ENCODE measurements at places on chromosomes 3 and 15.

- DNase-seq, result no peak
Measured at GRCh38 chr3:99939876-99940275, 122.2 kb downstream of the CMSS1 start.

DNA sequence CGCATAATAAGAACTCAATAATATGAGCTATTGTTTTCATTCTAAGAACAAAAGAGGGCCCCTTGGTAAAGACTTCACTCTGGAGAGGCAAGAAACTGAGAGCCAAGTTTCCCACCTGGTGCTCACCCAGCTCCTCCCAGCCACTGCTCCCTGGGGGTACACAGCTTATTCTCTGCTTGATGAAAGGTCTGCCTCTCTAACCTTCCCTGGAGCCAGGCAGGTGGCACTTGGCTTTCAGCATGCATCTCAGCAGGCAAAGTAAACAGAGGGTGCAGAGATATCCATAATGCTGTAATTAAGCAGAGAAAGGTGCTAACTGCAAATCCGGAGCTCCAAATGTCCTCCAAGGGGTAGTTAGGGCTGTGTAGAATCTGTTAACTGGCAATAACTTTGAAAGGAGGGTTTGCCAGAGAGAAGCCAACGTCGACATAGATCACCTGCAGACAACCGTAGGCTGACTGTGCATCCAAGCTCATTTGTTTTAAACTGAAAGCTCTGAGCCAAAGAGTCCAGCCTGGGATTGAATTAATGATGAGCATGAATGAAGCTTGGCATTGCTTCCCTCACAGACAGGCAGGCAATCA lies 159.6 kb upstream of the PROK2 start:
- no peak for DNase-seq

GRCh38 chr3:129749692-129750091 lies 143.2 kb upstream of the PLXND1 start:
- DNase-seq, result no peak

- no peak for DNase-seq
Measured at GRCh38 chr3:12752809-12753208, 6.2 kb downstream of the TMEM40 start.

GRCh38 chr3:147404800-147405230 lies 1.5 kb downstream of the ZIC4 start:
- DNase-seq, result no peak

- no peak for DNase-seq
Measured at GRCh38 chr15:73017987-73018386, 34.3 kb upstream of the NEO1 start.

- no peak for DNase-seq
Measured at GRCh38 chr15:60941448-60941847, 287.7 kb downstream of the RORA start.

DNA sequence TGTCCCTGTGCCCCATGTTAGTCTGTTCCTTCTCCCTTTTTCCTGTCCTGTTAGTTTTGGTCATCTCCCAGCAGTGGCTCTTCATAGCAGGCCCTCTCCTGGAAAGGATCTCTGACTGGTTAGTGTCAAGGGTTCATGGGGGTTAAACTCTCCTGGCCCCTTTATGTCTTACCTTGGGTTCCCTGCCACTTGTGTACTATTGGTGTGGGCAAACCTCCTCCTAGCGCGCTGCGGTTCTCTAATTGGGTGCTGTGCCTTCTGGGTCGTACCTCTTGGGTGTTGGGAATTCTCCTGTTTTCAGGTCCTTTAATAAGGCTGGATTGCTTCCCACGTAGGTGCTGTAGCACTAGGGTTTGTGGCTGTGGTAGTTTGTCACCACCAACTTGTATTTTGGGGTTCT lies 18.8 kb downstream of the GMPS start:
- DNase-seq, result no peak

- no peak for DNase-seq
Measured at GRCh38 chr3:14413381-14414071, 11.1 kb downstream of the SLC6A6 start.

DNA sequence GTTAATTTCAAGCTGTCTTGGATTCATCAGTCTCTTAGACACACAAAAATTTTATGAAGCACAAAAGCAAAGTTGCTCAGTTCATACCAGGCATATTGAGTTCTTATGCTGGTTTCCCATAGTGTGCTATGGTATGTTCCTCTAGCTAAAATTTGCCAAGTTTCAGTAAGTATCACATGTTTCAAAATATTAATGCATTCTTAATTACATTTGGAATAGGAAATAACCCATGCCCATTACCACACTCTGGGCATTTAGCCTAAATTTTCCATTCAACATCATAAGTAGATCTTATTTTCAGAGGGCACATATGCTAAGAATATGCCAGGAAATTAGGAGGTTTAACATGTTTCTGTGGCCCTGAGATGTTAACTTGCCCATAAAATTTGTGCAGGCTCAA lies 289.9 kb downstream of the SHOX2 start:
- DNase-seq, result no peak

DNA sequence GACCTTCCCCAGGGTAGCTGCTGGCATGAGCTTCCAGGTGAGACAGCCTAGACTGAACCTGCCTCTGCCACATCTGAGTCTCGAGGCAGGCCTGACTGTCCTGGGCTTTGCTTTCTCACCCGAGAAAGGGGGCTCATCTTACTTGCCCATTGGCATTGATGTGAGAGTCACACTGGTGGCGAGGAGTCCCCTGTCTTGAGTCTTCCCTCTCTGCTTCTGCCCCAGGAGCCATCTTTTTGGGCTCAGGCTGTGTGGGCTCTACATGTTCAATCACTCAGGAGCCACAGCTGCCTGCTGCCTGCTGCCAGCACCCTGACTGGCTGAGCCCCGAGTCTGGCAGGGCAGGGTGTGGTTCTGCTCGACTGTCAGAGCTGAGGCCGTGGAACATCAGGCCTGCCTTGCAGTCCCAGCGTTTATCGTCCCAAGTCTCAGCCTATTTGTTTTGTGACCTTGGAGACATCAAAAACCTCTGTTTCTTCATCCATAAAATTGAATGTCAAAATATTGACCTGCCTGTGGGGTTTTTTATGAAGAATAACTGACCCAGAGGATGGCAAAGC lies 132.5 kb downstream of the DNAJB8 start:
- no peak for DNase-seq

- DNase-seq, result no peak
Measured at GRCh38 chr3:60743631-60744164, 507.6 kb downstream of the FHIT start.

- DNase-seq, result no peak
Measured at GRCh38 chr15:49737127-49737526, 116.3 kb downstream of the DTWD1 start.

DNA sequence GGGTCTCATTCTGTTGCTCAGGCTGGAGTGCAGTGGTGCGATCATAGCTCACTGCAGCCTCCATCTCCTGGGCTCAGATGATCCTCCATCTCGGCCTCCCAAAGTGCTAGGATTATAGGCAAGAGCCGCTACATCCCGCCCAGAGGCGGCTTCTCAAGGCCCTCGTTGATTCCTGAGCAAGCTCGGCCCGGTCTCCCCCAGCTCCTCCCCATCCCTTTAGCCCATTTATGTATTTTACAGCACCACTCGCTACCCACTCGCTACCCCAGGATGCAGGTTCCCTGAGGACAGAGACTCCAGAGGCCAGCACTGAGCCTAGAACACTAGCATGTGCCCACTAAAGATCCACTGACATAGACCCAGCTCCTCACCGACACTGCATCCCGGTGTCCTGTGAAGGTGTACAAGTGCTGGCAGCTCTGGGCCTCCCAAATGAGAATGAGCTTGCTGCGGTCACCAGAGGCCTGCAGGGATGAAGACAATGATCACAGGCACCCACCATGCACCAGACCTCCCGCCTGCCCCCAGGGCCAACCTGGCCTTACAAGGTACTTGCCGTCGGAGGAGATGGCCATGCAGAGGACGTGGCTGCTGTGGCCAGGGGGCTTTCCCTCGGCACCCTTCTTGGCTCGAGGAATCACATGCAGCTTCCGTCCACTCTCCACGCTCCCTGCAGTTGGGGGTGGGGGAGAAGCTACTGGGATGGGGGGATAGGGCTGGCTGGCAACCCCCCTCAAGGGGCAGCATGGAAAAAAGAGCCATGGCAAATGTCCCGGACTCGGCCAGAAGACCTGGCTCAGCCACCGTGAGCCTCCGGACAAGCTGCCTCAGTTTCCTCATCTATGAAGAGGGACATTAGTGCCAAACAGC lies 5.6 kb downstream of the RRP9 start:
- DNase-seq, result no peak

DNA sequence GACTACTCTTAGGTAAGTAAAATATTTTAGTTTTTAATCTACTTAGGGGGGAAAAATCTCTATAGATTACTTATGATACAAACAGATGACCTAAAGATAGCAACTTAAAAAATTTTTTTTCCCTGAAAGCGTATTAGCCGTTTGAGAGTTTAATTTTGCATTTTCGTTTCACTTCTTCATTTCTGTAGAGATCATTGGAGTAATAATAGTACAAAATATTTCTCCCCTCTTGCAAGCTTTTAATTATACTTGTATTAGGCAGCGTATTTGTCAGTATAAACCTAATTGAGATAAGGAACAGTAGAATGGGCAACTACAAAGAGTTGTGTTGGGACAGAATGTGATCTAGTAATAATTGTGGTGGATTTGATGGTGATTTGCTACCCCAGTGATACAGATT lies 10.3 kb downstream of the SKIL start:
- DNase-seq, result no peak

DNA sequence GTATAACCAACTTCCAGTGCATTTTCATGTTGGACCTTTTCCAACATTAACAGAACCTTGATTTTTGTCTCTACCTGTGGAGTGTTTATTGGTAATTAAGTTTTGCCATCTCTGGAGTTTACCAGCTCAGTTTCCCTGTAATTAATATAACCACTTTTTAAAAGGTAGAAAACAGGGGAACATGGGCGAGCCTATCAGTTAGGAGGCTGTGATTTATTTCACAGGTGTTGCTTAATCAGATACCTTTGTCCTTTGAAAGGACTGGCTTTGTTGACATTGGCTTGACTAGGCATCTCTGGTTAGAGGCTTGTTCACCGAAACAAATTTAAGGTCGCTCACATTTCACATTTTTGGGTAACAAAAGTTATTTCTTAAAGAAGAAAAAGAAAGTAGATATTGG lies 622 bp downstream of the NAALADL2 start:
- no peak for DNase-seq

DNA sequence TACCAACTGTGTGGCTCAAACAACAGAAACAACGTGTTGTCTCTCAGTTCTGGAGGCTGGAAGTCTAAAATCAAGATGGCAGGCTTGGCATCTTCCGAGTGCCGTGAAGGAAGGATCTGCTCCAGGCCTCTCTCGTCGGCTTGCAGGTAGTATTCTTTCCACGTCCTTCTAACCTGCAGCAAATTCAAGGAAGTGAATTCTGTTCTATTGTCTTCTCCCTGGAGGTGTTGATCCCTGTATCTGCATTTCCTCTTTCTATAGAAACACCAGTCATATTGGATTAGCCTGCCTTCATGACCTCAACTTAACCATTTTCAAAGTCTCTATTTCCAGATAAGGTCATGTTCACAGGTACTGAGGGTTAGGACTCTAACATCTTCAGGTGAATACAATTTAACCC lies 512.1 kb downstream of the GABRG3 start:
- DNase-seq, result no peak

- DNase-seq, result no peak
Measured at GRCh38 chr3:89171687-89172545, 64.5 kb downstream of the EPHA3 start.

GRCh38 chr3:46361408-46362283 lies 7.7 kb downstream of the CCR2 start:
- DNase-seq, result no peak

DNA sequence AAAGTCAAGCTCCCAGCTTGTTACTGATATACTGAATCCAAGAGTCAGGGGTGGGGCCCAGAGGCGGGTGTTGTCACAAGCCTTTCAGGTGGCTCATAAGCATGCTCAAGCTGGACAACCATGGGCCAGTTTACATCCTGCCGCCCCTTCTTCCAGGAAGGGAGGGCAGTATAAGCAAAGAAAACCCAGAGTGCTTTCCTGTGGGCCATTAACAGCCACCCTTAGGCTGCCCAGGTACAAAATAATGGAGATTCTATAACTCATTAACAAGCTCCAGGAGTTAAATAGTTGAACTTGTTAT lies 183.2 kb downstream of the NTRK3 start:
- no peak for DNase-seq

DNA sequence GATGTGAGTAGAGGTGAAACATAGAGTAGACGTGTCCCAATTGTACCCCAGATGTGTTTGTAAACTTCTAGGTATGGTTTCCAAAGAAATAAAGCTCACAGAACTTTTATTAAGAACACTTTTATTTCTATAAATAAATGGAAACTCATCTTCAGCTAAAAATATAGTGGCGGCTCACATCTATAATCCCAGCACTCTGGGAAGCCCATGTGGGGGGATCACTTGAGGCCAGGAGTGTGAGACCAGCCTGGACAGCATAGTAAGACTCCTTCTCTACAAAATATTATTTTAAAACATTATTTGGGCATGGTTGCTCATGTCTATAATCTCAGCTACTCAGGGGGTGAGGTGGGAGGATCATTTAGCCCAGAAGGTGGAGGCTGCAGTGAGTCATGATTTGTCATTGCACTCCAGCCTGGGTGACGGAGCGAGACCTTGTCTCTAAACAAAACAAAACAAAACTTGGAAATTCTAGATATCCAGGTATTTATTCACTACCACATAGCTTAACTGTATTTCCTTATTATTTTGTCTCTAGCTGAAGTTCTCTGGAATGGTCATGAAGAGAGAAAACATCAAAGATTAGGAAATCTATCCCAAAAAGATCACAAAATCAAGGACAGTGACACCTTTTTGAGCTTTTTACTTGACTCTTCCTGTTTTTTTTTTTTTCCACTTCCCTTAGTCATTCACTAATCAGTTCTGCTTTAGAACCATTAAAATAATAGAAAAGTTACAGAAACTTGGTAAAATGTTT lies 258.1 kb downstream of the TIGIT start:
- DNase-seq, result no peak

GRCh38 chr3:187612656-187613055 lies 57.5 kb downstream of the SST start:
- DNase-seq, result no peak

GRCh38 chr3:45426161-45426560 lies 37.8 kb downstream of the LARS2 start:
- DNase-seq, result peak; percentile 19

GRCh38 chr3:100265016-100265415 lies 4.2 kb downstream of the TBC1D23 start:
- DNase-seq, result no peak

DNA sequence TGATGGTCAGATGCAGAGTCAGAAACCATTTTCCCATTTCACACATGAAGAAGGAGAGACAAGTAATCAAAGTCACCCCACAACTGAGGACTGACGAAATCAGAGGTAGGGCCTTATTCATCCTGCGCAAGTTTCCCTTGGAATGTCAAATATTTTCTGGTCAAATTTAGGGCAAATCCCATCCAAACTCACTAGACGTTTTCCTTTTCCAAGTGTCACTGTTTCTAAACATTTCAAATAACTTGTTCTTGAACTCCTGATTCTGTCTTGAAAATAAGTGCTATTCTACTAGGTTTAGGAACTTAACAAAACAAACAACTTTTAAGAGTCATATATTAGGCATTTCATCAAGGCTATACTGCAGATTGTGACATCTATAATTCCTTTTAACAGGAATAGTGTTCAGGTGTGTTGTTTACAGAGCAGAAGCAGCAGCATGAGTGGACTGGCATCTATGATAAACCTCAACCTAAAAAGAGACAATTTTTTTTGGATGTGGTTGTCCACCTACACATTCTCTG lies 40.7 kb downstream of the SUMF1 start:
- DNase-seq, result no peak

GRCh38 chr3:179036226-179036625 lies 35.4 kb downstream of the ZMAT3 start:
- DNase-seq, result no peak
